ENCODE measurements at places on chromosomes 11 and 22. TPM values are rescaled to one million over a fixed set of nuclear protein-coding genes. Genes with fewer than 3 reads are reported as not detected.

Gene NNMT
- not detected for total RNA-seq

Gene PRG2
- total RNA-seq: not detected

Gene SLC22A6
- not detected for total RNA-seq

Gene PRODH
- total RNA-seq: 67.4 TPM

Gene SEC14L2
- total RNA-seq: 2.1 TPM

Gene NAT10
- 58.8 TPM for total RNA-seq

Gene PRSS23
- total RNA-seq: 4.7 TPM

Gene B3GAT1
- 28.3 TPM for total RNA-seq

Gene OR5M3
- not detected for total RNA-seq

Gene NOX4
- total RNA-seq: 2.6 TPM

Gene SLC7A4
- 0.16 TPM for total RNA-seq

Gene KRTAP5-10
- total RNA-seq: not detected

Gene TMA7B
- not detected for total RNA-seq

Gene C1QTNF5
- total RNA-seq: 1.9 TPM

Gene OR8D4
- total RNA-seq: 0.14 TPM

Gene CCDC188
- total RNA-seq: not detected

Gene DMC1
- 5.0 TPM for total RNA-seq

Gene DDI1
- total RNA-seq: not detected

Gene FAM180B
- not detected for total RNA-seq

Gene SEC14L6
- total RNA-seq: 2.1 TPM

Gene GUCY1A2
- 1.4 TPM for total RNA-seq

Gene TMEM258
- 71.3 TPM for total RNA-seq

Gene PATE4
- total RNA-seq: not detected

Gene OTOG
- total RNA-seq: 0.78 TPM

Gene C11orf97
- total RNA-seq: not detected

Gene OR8J3
- total RNA-seq: not detected

Gene MAJIN
- total RNA-seq: not detected

Gene CRYBB2
- total RNA-seq: 1.0 TPM

Gene WBP2NL
- 0.14 TPM for total RNA-seq

Gene CATSPER1
- not detected for total RNA-seq

Gene DEPDC7
- total RNA-seq: 15.3 TPM

Gene E2F8
- 10.6 TPM for total RNA-seq

Gene INPP5J
- total RNA-seq: 11.2 TPM

Gene INPPL1
- 54.7 TPM for total RNA-seq

Gene NAV2
- total RNA-seq: 42.3 TPM

Gene OR52N4
- not detected for total RNA-seq

Gene PGA5
- 0.12 TPM for total RNA-seq

Gene IFT27
- 28.5 TPM for total RNA-seq

Gene TRIM29
- 0.28 TPM for total RNA-seq

Data from GM23338 (cell line).